ENCODE measurements at places on chromosomes 6 and 20.

DNA sequence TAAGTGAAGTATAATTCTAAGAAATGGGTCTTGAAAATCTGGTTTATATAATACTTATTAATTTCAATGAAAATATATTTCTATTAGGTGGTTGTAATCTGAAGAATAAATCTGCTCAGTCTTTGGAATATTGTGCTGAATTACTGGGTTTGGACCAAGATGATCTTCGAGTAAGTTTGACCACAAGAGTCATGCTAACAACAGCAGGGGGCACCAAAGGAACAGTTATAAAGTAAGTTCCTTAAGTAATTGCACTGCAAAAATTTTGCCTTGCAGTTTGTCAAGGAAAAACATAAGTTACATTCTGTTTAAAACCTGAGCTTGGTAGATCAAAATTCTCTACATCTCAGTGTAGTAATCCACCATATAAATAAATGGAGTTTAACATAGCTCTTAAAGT is 106.0 kb downstream of the MYO6 start:
- no peak for DNase-seq

DNA sequence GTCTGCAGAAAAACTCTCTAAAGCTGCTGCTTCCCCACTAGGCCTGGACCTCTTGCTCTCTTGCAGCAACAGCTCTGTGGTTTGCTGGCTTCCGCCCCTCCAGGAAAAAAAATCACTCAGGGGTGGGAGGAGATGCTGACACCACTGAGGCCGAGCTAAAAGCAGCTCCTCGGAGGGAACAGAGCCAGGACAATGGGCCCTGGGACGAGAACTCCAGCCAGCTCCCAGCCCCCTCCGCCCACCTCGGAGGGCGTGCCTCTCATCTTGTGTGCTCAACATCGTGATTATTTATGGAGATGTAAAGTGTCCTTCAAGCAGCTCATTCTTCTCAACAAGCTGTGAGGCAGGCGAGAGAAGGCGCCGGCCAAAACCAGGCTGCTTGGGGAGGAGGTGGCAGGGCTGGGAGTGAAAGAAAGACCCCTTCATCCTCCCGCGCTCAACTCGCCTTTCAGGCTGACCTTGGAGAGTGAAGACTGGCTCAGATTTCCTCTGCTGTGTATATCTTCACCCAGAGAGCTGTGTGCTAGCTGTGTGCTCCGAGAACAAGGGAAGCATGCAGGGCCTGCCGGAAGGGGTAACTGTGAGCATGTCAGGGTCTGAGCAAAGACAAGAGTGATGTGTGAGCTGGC is 53.5 kb upstream of the LRFN2 start:
- no peak for DNase-seq

DNA sequence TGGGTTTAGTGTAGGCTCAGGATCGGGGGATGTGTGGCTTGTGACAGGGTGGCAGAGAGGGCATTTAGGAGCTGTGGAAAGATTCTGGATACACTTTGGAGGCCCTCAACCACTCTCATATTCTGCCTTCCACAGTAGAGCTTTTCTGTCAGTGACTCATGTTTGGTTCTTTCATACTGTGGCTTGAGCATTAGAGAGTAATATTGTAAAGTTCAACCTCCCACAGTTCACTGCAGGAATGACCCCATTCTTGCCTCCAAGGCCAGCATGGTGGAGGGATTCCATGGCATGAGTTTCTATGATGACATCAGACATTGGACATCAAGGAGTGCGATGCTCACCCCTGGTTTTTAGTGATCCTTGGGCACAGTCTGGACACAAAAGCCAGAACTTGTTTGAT is 50.9 kb downstream of the DTD1 start:
- no peak for DNase-seq

GRCh38 chr6:169862892-169863525 is 111.6 kb downstream of the ERMARD start:
- no peak for DNase-seq

DNA sequence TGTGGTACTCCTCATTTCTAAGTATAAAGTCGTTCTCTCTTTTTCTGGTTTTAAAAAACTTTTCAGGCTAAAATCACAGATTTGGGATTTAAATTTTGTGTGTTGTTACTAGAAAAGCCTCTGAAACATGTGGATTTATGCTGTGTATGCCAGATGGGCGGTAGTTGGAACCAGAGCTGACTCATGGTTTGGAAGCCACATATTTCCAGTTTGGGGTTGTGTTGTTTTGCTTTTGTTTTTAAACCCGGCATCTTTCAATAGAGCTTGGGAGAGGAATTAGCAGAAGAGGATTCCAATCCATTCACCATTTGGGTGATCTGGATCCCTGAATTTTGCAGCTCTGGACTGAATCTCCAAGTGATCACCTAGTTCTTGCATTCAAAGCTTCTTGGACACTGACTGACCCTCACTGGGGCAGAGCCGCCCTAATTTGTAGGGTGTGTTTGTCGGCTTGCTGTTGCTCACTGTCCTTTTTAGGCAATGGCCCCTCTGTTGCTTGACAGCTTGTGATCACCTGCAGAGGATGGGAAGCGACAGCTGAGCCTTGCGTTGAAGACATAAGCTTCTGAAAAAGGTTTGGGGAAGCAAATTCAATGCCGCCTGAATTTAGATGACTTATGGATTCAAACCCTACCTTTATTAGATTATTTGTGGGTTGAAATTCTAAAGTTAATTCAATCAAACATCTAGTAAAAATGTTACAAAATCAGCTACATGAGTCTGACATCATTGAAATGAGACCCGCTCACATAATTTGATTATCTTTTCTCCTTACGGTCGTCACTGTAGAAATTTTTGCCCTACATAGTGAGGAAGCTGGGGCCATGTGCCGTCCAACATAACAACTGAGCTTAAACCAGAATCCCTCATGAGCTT is 79.9 kb upstream of the CD83 start:
- DNase-seq, result no peak

- DNase-seq, result no peak
These were observed 55.8 kb downstream of the SOBP start for GRCh38 chr6:107545763-107546162.

- no peak for DNase-seq
These were observed 589.2 kb downstream of the PHF3 start for GRCh38 chr6:64224819-64225218.

DNA sequence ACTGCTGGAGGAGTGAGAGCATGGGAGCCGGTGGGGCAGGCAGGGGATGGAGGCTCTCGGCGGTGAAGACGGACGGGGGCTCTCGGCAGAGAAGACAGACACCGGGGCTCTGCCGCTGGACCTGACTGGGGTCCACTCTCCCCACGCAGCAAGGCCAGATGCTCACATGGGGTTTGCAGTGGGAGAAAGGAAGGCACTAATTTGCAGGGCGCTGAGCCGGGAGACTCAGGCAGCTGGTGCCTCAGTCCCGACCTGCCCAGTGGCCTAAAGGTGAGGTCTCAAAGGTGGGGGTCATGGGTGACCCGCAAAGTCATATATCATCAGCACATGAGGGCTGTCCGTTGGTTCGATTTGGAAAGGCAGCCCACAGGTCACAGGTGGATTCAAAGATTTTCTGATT is 187.3 kb downstream of the ERMARD start:
- DNase-seq, result no peak

GRCh38 chr6:170085475-170086401 is 205.1 kb downstream of the DLL1 start:
- no peak for DNase-seq

DNA sequence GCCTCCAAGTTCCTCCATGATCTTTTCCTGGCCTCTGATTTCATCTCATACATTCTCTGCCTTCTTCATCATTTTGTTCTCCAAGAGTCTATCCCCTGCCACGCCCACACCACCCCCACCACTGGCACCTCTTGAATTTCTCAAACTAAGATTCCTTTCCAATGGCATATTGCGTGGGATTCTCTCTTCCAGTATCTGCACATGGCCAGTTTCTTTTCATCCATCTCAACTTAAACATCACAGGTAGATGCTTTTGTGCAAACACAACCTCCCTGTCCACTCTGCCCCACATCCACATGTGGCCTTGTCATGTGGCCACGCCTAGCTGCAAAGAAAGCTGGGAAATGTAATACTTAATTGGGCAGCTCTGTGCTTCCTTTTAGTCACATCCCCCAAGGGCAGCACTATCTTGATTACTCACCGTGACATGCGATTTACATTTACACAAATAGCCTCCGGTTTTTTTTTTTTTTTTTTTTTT is 33.4 kb upstream of the ZMYND8 start:
- DNase-seq, result no peak

- DNase-seq, result no peak
These were observed 1.5 kb downstream of the WDR27 start for GRCh38 chr6:169700296-169700695.

GRCh38 chr6:3500262-3501014 is 43.6 kb upstream of the SLC22A23 start:
- no peak for DNase-seq

GRCh38 chr6:26211963-26212362 is 124.7 kb downstream of the HFE start:
- no peak for DNase-seq

GRCh38 chr20:40562031-40562430 is 127.0 kb downstream of the MAFB start:
- no peak for DNase-seq

- no peak for DNase-seq
These were observed 238.5 kb downstream of the GMPR start for GRCh38 chr6:16476861-16477260.

GRCh38 chr6:136228814-136229213 is 21.3 kb downstream of the MTFR2 start:
- no peak for DNase-seq

GRCh38 chr6:43669050-43669921 is 18.3 kb downstream of the MRPS18A start:
- DNase-seq, result no peak

DNA sequence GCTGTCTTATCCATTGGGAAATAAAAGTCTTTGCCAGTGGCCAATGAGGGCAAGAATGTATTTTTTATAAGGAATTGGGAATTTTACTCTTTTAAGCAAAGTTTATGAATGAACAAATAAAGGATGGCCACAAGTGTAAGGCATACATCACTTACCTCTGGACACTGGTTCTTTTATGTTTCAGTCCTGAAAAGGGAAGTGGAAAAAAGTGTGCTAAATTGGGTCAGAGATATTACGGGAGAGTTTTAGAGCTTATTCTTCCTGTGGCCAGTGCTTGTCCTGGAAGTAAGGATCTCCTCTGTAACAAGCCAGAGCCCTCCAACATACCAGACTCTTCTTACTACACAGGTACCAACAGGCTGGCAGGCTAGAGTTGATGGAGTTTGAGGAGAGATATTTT is 22.5 kb upstream of the RIPK1 start:
- no peak for DNase-seq

GRCh38 chr20:16111852-16112412 is 461.3 kb downstream of the KIF16B start:
- no peak for DNase-seq

GRCh38 chr6:74946961-74947360 is 258.9 kb downstream of the COL12A1 start:
- no peak for DNase-seq

- peak; percentile 75 for DNase-seq
These were observed at the start of gene TAF4 for GRCh38 chr20:62065674-62066338. TSS of gene TAF4 (minus strand) at chr20:62065881. CDS start at chr20:62065810, 71 bp downstream.

- DNase-seq, result no peak
These were observed 2.8 kb upstream of the CEP43 start for GRCh38 chr6:166996406-166996805.

GRCh38 chr20:22802296-22802695 is 217.9 kb upstream of the FOXA2 start:
- no peak for DNase-seq

DNA sequence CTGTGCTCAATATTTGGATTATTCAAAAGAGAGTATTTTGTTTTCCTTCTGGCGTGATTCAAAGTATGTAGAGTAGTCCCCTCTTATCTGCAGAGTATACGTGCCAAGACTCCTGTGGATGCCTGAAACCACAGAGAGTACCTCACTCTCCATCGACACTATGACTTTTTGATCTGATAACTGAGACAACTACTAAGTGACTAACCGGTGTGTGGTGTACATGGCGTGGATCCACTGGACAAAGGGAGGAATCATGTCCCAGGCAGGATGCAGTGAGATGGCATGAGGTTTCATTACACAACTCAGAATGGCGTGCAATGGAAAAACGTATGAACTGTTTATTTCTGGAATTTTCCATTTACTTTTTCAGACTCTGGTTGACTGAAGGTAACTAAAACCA is 112.2 kb upstream of the PDE7B start:
- DNase-seq, result no peak

- no peak for DNase-seq
These were observed 51.6 kb downstream of the RALY start for GRCh38 chr20:34045294-34045693.

- DNase-seq, result no peak
These were observed 11.7 kb upstream of the SIRPG start for GRCh38 chr20:1669304-1669703.

GRCh38 chr6:30890646-30891449 is 6.5 kb downstream of the DDR1 start:
- DNase-seq, result no peak

DNA sequence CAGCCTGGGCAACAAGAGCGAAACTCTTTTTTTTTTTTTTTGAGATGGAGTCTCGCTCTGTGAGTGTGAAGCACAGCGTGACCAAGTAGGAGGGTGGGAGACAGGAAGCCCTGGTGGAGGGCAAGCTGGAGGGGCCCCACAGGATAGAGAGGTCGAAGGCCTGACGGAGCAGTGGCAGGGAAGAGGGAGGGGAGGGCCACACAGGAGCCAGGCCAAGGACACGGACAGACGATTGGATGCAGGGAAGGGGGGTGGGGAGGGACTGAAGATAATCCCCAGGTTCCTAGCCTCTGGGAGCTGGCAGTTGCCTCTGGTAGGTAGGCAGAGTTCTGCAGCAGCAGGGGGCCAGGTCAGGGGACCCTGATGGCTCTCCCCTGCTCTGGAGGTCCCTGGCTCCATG is 10.8 kb upstream of the GUCA1A start:
- DNase-seq, result no peak

GRCh38 chr6:101226677-101227135 is 166.8 kb upstream of the GRIK2 start:
- DNase-seq, result no peak

DNA sequence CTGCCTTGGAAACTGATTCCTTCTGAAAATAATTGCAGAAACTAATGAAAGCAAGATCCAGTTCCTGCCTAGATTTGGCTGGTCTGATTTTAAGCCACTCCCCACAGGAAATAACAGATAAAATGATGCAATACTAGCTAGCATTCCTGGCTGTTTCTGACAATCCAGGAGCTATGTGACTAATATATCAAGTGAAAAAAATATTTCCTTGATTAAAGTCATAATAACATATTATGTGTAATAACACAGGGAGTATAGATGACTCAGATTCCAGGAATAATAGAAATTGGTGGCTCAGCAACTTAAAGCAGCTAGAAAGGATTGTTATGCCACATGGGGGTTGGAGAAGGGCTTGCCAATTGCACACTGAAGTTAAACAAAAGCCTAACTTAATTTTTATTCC is 182.7 kb upstream of the SALL4 start:
- no peak for DNase-seq

- DNase-seq, result no peak
These were observed 34.6 kb downstream of the GCNT2 start for GRCh38 chr6:10555625-10556309.

DNA sequence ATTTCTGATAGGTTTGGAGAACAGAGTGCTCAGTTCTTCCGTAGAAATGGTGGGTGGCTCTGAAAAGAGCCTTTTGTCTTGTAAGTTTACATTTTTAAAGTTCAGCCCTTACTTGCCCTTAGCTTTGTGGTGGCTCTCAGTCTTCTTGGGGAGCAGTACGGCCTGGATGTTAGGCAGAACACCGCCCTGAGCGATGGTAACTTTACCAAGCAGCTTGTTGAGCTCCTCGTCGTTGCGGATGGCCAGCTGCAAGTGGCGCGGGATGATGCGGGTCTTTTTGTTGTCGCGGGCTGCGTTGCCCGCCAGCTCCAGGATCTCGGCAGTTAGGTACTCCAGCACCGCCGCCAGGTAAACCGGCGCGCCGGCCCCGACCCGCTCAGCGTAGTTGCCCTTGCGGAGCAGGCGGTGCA is 19.5 kb downstream of the OR2B2 start:
- DNase-seq, result no peak

Data from activated T-cell treated with anti-CD3 and anti-CD28 coated beads for 24 hours (primary cell).